Posterior vena cava (tissue), 2 donors: ENCODE measurements at places on chromosomes 1 and 21. TPM values are rescaled to one million over a fixed set of nuclear protein-coding genes. Genes with fewer than 3 reads are reported as not detected.

The ZNF683 gene
- total RNA-seq: not detected

The COL8A2 gene
- 33.2 TPM for total RNA-seq

The CAPN8 gene
- not detected for total RNA-seq

The ASAP3 gene
- 51.4 TPM for total RNA-seq

The F3 gene
- 72.2 TPM for total RNA-seq

The CCDC185 gene
- total RNA-seq: not detected

The IFNAR2 gene
- total RNA-seq: 26.7 TPM

The RXFP4 gene
- not detected for total RNA-seq

The KRTAP21-2 gene
- total RNA-seq: not detected

The UMODL1 gene
- total RNA-seq: not detected

The SRSF4 gene
- 77.8 TPM for total RNA-seq

The KRTAP7-1 gene
- total RNA-seq: not detected

The OR2AK2 gene
- not detected for total RNA-seq

The SLC5A9 gene
- 0.67 TPM for total RNA-seq

The RHEX gene
- 1.8 TPM for total RNA-seq

The RPS27 gene
- total RNA-seq: 1,661 TPM

The SPOCD1 gene
- 13.5 TPM for total RNA-seq

The DIRAS3 gene
- total RNA-seq: 1.6 TPM

The KRTAP10-1 gene
- not detected for total RNA-seq

The RAB3B gene
- total RNA-seq: not detected

The ANKRD65 gene
- total RNA-seq: 2.4 TPM

The TNFAIP8L2 gene
- total RNA-seq: 4.2 TPM

The MIXL1 gene
- not detected for total RNA-seq
